ENCODE measurements at places on chromosomes 6 and 20.

GRCh38 chr6:144582939-144583613 lies 297.9 kb downstream of the UTRN start:
- peak; percentile 32 for DNase-seq
- peak overlapping the region; percentile 82 for H3K4me3 ChIP-seq
- H3K36me3 ChIP-seq = peaks cover 21% of the 10 kb centered on the region
- no peak overlapping the region for H3K27ac ChIP-seq

DNA sequence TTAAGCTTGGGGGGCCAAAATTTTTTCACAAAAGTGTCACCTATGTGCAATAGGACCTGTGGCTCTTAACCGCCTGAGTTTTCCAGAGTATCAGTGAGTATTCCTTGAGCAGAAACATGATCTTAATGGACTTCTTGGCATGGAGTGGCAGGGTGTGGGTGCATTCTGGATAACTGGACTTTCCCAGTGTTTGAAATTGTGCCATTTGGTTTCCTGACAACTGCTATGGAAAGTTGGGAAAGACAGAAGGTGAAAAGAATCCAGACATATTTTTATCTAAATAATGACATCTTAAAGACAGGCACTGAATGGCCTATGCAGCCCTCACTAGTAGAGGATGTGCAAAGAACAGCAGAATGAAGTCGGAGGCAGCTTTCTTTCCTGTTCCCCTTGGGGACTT lies 34.3 kb upstream of the ADTRP start:
- no peaks in the 10 kb centered on the region for H3K36me3 ChIP-seq
- no peak for DNase-seq
- no peak overlapping the region for H3K4me3 ChIP-seq
- no peak overlapping the region for H3K27ac ChIP-seq

GRCh38 chr6:166145751-166146150 lies 21.9 kb downstream of the TBXT start:
- H3K36me3 ChIP-seq = peaks cover 2% of the 10 kb centered on the region
- H3K27me3 ChIP-seq = peaks cover 6% of the 10 kb centered on the region
- DNase-seq = no peak
- H3K4me3 ChIP-seq = no peak overlapping the region
- no peak overlapping the region for H3K27ac ChIP-seq

DNA sequence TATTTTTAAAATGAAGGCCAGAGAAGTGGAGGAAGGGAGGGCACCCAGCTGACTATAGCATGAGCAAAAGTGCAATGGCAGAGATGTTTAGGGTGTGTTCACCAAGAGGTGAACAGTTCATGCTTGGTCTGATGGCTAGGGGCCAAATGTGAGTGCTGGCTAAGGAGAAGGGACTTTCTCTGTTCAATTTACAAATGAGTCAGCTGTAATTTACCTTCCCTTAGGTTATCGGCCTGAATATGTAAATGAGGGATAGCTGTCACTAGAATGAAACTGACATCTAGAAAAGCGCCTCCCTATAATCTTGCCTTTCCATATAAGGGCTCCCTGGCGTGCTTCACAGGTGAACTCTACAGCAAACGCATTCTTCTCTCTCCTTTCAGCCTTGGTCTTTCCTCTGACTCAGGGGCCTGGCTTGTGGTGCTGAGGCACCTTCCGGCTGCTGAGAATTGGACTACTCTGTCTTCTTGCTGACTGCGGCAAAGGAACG lies 114.7 kb upstream of the BACH2 start:
- H3K36me3 ChIP-seq = peaks cover 2% of the 10 kb centered on the region
- peak overlapping the region; percentile 28 for H3K27ac ChIP-seq
- H3K4me3 ChIP-seq = peak overlapping the region; percentile 47

Measured in memory B cell (primary cell).